ENCODE measurements at places on chromosomes 4 and X.

GRCh38 chrX:56791456-56791855 lies 62.4 kb downstream of the NBDY start:
- DNase-seq: no peak

GRCh38 chr4:99658666-99659065 lies 1.0 kb upstream of the C4orf54 start:
- no peak for DNase-seq

DNA sequence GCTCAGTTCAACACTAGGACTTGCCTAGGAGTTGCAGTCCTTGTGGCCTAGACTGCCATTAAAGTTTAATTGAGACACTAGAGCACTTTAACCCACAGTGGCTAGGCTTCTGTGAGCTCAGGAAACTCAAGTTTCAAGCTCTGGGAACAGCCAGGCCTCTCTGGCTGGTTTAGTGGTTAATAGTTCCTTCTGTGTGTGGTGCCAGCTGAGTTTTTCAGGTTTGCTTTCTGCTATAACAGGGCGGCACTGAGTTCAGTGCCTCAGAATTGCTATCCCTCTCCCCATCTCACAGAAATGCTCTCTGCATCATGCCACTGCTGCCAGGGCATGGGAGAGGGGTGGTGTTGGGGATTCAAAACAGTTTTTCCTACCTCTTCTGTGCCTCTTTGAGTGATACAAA lies 15.9 kb downstream of the MMAA start:
- DNase-seq: peak; percentile 48

DNA sequence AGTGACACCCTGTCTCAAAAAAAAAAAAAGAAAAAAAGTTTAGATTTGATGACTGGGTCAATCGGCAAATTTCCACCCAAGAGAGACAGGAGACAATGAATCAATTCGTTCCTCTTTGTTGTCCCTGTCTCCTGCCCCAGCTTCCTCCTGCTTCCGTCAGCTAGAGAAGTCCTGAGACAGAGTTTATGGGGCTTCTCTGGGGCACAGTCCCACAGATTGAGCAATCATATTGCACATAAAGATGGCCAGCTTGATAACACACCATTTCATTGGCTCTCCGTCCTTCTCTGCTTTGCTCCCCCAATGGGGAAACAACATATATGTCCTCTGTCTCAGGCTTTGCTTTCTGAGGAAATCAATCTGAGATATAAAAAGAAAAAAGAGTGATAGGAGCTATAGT lies 78.4 kb upstream of the FUNDC1 start:
- no peak for DNase-seq

DNA sequence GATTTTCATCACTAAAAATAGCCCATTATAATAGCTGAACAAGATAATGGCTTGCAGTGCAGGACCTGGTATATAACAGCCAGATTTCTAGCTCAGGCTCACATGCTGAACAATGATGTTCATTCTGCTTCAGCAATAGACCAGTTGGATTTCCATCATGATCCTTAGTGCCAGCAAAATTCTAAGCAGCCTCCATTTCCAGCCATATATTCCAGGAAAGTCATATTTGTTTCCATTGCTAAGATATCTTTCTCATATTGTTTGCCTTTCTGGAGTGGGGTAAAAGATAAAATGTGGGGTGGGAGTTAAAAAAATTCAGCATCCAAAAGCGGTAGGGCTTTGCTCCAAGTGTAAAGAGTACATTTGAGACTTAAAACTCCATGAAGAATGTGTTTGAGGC lies 2344.1 kb downstream of the PCDH7 start:
- DNase-seq: no peak

GRCh38 chr4:53424280-53424679 lies 46.8 kb downstream of the FIP1L1 start:
- no peak for DNase-seq

Measured in Kasumi-1 (cell line).